ENCODE measurements at places on chromosomes 6 and 20. TPM values are rescaled to one million over a fixed set of nuclear protein-coding genes. Genes with fewer than 3 reads are reported as not detected.
A peak's percentile ranks its signal among the peaks of the same experiment; 100 is the strongest.

NT5DC1 gene
- total RNA-seq: 8.1 TPM

DNA sequence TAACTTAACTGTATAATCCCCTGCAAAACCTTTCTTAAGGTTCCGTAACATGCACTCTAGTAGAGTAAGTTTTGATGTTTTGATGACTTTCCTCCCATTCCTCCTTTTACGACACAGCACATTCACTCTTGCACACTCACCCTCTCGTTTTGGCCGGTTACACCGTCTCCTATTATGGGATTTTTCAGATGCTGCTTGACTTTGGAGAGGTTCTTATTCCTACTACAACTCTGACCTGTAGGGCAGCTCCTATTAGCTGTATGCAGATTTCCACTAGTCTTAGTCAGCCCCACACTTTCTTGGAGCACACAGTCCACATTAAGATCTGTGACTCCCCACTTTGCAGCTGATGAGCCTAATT, 223.7 kb upstream of the SYNCRIP start:
- peak; percentile 62 for DNase-seq

GRCh38 chr6:154241581-154241980, 115.0 kb downstream of the IPCEF1 start:
- DNase-seq: no peak

DNA sequence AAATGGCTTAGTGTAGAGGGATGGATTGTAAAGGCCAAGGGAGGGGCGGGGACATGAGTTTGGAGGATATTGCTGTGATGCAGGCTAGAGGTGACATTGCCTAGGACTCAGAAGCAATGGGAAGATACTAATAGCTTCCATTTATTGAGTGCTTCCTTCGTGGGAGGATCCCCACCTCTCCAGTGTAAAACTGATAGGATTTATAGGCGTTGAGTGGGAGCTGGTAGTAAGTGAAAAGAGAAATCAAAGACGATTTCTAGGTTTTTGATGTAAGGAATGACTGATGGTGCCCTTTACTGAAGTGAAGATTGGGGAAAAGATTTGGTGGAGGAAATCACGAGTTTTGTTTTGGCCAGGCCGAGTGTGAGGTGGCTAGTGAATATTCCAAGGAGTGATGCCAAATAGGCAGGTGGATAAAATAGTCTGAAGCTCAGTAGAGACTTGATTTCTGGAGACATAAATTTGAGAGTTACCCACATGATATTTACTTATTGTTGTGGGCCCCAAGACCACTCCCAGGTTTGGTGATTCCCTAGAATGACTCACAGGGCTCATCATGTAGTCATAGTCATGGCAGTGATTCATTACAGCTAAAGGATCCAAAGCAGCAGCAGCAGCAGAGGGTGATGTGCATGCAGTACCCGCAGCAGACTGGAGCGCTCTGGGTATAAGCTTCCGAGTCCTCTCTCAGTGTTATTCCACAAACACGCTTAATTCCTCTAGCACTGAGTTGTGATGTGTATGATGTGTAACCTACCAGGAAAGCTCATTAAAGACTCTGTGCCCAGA, 10.2 kb downstream of the RPRD1B start:
- DNase-seq: peak; percentile 85

GRCh38 chr6:92888316-92888715, 531.0 kb downstream of the EPHA7 start:
- DNase-seq: no peak
